ENCODE measurements at places on chromosomes 2 and 18.

- DNase-seq: no peak
These were observed 182.6 kb downstream of the GRB14 start for GRCh38 chr2:164438490-164439205.

DNA sequence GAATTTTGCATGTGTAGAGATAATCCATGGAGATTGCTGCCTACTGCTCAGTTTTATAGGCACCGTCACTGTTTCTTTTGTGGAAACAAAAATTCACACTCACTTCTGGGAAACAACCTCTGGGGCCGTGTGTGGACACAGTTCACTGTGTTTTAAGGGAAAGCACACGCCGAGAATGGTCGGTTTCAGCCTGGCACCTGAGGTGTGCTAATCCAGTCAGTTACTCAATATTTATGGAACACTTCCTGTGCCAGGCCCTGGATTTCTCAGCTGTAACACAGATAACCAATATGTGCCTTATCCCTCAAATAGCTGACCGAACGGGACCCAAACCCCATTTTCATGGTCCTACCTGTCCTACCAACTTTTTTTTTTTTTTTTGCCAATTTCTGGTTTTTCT is 179.6 kb downstream of the MGAT5 start:
- no peak for DNase-seq

GRCh38 chr2:43020990-43021669 is 205.3 kb downstream of the ZFP36L2 start:
- peak; percentile 61 for DNase-seq

GRCh38 chr2:31234683-31235503 is 941 bp downstream of the EHD3 start:
- DNase-seq: no peak

DNA sequence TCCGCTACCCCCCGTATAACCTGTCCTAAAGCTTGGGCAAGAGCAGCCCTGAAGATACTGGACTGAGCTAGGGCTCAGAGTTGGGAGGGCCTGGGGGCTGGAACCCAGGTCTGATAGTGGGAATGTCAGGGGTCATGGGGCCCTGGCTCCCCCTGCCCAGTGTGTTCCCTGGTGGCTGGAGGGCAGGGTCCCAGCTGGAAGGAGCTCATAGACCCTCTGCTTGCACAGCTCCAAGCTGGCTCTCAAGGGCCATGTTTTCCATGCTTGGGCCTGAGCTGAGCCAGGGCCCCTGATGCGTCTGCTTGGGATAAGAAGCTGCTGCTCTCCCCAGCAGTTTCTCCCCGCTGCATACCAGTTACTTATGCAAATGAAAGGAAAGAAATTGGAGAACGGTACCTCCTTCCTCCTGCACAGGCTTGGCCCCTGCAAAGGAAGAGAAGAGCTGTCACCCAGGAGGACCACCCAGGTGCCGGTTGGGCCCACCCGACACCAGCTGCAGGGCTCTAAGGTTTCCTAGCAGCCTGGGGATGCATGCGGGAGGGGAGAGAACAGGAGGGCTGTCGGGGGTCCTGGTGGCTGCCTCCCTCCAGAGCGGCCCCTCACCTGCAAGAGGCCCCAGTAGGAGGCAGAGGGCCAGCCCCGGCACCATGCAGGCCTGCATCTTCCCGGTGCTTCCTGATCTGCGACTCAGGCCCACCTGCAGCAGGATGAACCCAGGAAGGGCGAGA is 628 bp downstream of the OTOS start:
- no peak for DNase-seq

DNA sequence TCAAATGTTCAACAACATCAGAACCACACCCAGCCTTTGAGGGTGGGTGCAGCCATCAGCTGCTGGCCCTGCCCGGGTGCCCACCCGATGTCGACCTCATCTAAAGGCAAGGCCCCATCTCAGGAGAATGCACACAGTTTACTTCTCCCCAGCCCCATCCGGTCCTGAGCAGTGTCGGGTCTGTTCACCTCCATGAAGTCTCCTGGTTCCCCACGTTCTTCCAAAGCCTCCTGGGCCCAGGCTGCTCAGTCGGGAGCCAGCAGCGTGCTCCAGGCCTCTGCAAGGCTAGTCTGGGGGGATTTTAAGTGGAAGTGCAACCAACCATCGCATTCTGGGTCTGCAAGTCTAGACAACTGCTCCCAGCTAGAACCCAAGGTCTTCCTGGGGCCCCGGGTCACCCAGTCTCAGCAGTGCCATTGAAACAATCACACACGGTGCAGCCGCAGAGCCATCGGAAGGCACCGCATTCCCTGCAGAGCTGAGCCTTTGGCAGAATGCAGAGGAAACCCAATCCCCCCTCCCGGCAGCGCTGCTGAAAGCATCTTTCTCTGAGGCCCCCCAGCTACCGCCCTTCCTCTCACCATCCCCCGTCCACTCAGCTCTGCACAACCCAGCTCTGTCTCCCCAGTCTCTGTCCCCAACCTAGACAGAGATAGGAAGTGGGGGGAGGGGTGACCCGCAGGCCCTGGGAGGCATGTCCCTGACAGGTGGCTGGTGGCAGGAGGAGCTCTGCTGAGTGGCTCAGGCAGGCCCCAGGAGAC is 8.5 kb downstream of the ESPNL start:
- DNase-seq: no peak

DNA sequence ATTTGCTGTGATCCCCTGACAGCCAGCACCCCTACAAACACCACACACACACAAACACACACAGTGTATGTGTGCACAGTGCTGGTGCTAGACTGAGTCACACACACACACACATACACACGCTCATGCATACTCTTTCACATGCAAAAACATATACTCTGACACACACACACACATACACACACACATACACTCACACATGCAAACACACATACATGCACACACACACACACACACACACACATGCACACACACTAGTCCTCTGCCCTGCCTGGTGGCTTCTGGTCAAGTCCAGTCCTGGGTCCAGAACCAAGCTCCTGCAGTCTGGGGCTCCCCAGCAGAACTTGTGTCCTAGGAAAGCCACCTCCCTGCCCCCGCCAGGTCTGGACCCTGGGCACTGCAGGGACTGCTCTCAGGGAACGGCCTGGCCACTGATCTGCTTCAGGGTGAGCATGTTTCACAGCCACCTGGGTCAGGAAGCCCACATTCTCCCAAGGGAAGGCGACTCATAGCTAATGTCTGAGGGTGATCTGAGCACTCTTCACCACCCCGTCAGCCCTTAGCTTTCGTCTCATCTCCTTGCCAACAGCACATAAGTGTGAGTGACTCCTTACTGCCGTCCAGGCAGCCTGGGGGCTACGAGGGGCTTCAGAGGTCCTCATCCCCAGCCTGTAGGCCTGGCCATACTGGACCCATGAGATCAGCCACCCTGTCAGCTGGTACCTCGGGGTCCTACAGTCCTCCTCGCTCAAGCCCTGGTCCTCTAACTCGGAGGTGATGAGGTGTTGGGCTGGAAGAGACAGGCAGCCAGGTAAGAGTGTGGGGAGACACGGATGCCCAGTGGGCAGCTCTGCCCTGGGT is 88.1 kb downstream of the MCFD2 start:
- DNase-seq: no peak

DNA sequence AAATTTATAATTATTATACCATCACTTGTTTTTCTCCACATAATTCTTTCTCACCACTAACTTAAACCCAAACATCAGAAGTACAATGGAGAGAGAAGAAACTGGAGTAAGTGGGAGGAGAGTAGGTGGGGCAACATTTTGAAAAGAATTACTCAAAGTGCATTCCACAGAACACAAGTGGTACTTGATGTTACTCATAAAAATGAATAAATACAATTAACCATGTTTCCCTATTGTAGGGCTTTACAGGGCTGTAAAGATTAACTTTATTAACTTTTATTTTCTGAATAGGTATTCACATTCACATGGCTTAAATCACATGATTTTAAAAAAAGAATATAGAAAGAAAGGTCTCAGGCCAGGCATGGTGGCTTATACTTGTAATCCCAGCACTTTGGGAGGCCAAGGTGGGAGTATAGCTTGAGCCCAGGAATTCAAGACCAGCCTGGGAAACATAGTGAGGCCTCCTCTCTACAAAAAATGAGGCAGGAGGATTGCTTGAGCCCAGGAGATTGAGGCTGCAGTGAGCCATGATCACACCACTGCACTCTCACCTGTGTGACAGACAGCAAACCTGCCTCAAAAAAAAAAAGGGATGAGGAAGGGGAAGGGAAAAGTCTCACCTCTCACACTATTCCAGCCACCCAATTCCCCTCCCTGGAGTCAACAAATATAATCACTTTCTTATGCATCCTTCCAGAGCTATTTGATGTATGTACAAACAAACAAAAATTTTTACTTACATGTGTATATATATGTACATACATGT is 47.1 kb downstream of the KCNG3 start:
- DNase-seq: no peak

DNA sequence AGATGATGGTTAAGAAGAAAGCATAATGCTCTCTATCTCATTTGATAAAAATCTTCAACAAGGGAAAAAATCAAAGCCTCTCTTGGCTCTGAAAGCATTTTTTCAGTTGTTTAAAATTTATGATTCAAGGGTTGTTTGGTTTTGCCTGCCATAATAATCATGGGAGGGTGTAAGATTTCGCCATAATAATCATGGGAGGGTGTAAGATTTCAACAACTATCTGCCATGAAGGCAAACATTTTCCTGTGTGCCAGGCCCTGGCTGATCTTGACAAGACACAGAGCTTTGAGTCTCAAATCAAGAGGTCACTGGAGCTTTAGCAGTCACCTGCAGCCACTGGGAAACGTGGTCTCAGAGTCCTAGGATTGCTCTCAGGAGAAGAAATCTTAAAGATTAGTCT is 175.1 kb upstream of the PIEZO2 start:
- no peak for DNase-seq

DNA sequence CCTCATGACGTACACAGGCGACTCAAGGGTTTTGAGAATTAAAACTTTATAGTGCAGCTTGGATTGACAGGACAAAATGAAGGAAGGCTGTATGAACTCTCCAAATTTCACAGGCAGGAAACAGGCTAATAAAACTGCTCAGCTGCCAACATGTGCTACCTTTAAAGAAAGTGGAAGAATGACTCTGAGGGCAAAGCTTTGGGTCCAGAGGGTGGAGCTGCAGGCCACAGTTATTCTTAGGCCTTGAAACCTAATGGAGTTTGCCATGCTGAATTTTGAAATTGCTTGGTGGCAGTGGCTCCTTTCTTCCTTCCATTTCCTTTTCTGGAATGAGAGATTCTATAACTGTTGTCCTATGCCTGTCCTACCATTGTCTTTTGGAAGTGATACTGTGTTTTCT is 34.8 kb downstream of the HAT1 start:
- DNase-seq: no peak

DNA sequence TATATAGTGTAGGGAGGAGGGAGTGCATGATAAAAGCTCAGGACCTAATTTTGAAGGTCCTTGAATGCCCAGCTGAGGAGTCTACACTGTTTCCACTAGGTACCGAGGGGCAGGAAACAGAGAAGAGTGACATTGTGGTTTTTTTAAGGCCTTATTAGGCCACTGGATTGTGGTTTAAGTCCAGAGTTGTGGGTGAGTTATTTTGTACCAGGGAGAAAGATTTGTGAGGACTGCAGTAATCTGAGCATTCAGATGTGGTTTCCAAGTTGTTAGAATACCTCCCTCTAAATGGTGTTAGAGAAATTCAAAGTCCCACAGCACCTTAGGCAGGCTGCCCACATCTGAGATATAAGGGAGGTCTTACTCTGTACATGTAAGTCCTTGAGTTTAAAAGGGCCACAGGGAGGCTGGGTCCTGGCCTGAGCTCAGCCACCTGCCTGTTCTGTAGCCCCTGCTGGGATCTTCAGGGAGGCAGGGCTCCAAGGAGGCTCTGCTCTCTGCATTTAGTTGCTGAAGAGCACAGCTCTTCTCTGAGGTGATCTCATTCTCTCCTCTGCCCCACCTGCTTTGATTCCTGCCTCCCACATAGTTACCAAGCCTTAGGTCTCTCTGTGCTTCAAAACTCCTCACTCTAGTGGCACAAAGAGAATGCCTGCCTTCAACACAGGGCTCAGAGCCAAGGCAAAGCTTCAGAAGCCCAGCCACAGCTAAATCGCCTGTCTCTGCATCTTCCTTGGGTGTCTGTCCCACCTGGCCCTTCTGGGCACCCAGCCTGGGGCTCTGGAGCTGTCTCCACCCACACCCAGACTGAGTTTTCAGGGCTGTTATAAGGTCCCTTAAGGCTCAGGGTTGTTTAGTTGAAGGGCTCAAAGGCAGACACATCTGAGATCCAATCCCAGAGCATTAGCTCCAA is 88.1 kb downstream of the VSNL1 start:
- DNase-seq: peak; percentile 50

GRCh38 chr18:56273541-56274219 is 364.7 kb downstream of the TXNL1 start:
- DNase-seq: no peak

- DNase-seq: peak; percentile 4
These were observed 933.9 kb downstream of the TRIB2 start for GRCh38 chr2:13650586-13651180.

GRCh38 chr2:56348392-56349210 is 164.8 kb downstream of the CCDC85A start:
- no peak for DNase-seq

GRCh38 chr18:49610022-49610445 is 48.2 kb downstream of the LIPG start:
- no peak for DNase-seq

GRCh38 chr2:181431674-181432073 is 25.5 kb upstream of the ITGA4 start:
- DNase-seq: no peak

DNA sequence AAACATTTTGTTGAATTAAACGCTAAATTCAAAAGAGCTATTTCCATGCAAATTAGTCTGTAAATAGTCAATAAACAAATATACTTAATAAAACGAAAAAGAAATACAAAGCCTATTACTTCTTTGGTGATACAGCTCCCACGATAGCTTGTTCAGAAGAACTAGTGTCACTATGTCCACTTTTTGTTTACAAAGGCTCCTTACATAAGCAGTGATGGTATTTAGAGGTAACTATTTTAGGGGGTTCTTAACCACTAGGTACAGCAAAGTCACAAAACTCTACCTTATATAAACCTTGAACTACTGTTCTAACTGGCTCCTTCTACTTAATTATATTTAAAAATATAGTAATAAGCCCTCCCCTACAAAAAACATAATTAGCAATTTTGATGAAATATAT is 21.9 kb downstream of the ALS2 start:
- DNase-seq: no peak

DNA sequence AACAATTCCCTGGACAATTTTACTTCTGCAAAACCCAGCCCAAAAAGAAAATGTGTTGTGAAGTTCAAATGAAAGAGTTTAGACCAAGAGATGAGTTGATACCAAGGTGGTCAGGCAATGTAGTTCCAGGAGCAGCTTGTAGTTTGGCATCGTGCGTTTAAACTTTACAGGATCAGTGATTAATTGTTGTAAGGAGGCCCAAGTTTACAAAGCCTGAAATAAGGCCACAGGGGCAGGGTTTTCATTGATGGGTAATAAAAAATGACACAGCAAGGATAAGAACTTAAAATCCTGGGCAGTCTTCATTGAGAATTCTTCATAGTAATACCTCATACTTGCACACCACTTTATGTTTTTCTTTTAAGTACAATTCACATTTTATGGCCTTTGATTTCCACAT is 463.9 kb upstream of the HNRNPA3 start:
- no peak for DNase-seq
